Left lobe of liver (tissue), 2 donors: ENCODE measurements at places on chromosomes 5 and 9. TPM values are rescaled to one million over a fixed set of nuclear protein-coding genes. Genes with fewer than 3 reads are reported as not detected.

Gene PHF24
- not detected for total RNA-seq

Gene PRRX2
- total RNA-seq = not detected

Gene F2R
- 5.4 TPM for total RNA-seq

Gene TOR1A
- 17.8 TPM for total RNA-seq

Gene FBN2
- total RNA-seq = 0.73 TPM

Gene PFN3
- total RNA-seq = not detected

Gene EXOC3
- total RNA-seq = 25.7 TPM

Gene ERCC8
- 3.7 TPM for total RNA-seq

Gene IRX2
- total RNA-seq = not detected

Gene LMX1B
- total RNA-seq = not detected

Gene C9orf153
- total RNA-seq = 0.15 TPM

Gene SLC12A7
- total RNA-seq = 56.5 TPM

Gene ZFP2
- total RNA-seq = 0.63 TPM

Gene GGTA1
- 1.2 TPM for total RNA-seq

Gene SLC25A2
- total RNA-seq = 0.25 TPM

Gene WNT8A
- total RNA-seq = not detected

Gene MAPKAP1
- 42.4 TPM for total RNA-seq

Gene CER1
- not detected for total RNA-seq

Gene SLC36A3
- total RNA-seq = not detected

Gene MIER3
- 8.9 TPM for total RNA-seq

Gene OLFM1
- 1.8 TPM for total RNA-seq

Gene PDCD1LG2
- 0.73 TPM for total RNA-seq

Gene FSD1L
- total RNA-seq = 0.50 TPM

Gene SPATA31C1
- not detected for total RNA-seq

Gene PCDHGA11
- 0.68 TPM for total RNA-seq

Gene DRD1
- 0.13 TPM for total RNA-seq

Gene C5orf58
- total RNA-seq = not detected
